ENCODE measurements at places on chromosomes 7 and 10.

DNA sequence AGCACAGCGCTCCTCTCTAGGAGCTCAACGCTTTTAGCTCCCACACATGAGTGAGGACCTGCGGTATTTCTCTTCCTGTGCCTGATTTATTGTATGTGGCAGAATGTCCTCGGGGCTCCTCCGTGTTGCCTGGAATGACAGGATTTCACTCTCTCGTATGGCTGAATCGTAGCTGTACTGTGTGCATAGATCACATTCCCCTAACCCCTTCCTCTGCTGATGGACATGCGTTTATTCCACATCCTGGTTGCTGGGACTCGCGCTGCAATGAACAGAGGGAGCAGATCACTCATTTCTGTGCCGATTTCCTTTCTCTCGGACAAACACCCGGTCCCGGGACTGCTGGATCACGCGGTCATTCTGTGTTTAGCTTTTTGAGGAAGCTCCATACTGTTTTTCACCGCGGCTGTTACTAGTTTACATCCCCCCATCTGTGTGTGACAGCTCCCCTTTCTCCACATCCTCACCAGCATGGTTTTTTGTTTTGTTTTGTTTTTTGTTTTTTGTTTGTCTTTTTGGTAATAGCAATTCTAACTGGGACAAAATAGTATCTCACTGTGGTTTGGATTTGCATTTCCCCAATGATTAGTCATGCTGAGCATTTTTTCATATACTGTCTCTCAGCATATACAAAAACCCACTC, 76.3 kb downstream of the FOXL3 start:
- DNase-seq: no peak

GRCh38 chr10:18738835-18739234, 79.6 kb downstream of the ARL5B start:
- no peak for DNase-seq

DNA sequence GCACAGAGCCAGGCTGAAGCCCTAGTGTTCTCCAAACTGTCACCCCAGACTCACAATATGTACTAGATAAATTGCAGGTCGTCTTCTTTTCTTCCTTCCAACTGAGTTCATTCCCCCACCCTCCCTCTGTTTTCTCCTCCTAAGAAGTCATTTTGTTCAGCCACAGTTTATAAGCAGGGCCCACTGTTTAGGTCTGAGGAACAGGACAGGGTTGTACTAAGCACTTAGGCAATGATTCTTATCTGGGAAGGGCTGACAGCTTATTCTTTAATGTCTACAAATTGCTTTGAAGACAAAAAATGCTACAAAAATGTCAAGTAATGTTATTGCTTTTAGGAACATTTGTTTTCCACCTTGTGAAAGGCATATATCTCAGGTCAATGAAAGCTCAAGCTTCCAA, 59.1 kb downstream of the CDC123 start:
- no peak for DNase-seq

DNA sequence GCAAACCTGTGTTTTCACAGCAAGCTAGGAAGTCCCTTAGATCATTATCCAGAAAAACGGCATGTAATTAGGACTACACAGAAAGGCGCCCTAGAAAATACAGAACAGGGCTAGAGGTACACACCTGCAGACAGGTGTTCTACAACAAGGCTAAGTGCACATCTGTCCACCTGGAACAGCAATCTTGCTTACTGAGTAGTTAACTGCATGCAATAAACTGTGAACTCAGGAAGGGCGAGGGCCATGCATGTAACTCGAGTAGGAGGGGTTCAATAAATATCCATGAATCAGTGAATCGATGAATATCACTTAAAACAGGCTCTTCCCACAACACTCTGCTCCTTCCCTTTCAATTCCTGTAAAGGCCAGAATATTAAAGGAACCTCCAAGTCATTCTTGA, 22.0 kb downstream of the FAM171A1 start:
- no peak for DNase-seq

All from activated CD4-positive, alpha-beta T cell treated with anti-CD3 and anti-CD28 coated beads, Interleukin-2, amount 50 U/mL, for 24 hours (primary cell).